ENCODE measurements at places on chromosomes 12 and 14. TPM values are rescaled to one million over a fixed set of nuclear protein-coding genes. Genes with fewer than 3 reads are reported as not detected.

- DNase-seq = no peak
These were observed 16.4 kb upstream of the NUDT4 start for GRCh38 chr12:93361151-93361919.

DNA sequence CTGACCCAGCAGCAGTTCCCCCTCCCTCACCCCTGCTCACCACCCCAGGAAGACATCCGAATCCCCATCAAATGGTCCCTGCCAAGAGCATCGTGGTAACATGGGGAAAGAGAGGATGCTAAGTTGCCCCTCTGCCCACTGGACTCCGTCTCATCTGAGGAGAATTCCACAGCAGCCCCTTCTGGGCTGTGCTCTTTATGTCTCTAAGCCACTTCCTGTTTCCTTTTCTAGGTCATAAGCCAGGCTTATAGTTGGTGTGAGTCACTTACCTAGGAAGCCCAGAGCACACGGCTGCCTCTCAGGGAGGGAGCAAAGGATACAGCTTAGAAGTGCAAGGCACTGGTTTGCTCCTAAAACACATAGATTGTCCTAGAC is 76.0 kb downstream of the VCPKMT start:
- no peak for DNase-seq

GRCh38 chr12:6083601-6084000 is 40.9 kb downstream of the VWF start:
- no peak for DNase-seq

DNA sequence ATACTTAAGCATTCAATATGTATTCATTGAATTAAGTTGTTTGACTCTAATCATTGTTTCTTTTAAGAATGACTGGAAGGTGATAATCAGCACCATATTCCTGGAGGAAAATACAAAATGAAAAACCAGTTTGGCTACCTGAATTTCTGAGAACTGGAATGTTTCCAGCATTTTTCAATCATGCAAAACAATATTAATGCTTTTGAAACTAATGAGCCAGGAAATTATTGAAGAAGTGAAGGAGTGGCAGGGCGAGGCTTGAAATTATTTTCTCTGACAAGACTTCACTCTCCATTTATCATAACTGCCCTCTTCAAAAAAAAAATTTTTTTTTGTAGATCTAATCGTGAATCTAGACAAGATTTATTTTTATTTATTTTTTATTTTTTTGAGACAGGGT is 19.0 kb downstream of the TMEM19 start:
- DNase-seq = no peak

DNA sequence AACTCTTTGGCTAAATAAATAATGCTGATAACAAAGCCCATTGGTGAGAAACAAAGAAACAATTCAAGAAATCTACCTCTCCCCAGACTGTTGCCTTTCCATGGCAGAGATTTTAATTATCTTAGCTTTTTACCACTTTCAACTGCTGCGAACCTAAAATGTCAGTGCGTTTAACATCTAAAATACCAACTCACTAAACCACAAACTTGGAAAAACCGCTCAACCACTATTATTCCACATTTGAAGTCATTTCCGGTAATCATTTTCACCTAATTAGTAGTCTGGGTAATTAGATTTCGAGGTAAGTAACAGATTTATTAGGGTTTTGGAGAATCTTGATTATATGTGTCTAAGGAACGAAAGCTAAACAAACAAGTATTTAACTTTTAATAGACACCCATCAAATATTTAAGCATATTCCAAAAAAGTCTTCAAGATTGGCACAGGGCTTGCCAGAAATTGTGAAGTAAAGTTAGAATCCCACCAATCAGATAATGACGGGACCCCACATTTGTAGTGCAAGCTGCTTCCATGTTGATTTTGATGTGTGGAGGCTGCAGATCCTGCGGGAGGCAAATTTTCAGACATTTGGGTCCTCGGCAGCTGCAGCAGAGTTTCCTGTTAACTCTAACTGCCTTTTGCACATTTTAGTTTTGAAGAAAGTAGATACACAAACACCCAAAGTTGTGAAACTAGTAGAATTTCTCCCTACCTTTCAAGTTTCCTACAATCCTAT is 4.1 kb downstream of the OTX2 start:
- no peak for DNase-seq

- no peak for DNase-seq
These were observed 111.9 kb downstream of the LRRK2 start for GRCh38 chr12:40336573-40337199.

DNA sequence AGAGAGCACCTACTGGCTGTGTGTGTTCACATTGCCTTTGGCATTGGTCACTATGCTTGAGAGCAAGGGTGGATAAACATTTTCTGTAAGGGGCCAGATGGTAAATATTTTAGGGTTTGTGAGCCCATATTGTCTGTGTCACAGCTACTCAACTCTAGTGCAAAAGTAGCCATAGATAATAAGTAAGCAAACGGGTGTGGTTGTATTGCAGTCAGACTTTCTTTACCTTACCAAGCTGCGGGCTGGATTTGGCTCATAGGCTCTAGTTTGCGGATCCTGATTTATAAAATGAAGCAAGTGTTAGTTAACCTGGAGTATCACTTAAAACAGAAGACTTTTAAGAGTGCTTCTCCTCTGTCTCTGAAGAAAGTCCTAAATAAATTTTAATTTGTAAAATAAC is 169.0 kb downstream of the KICS2 start:
- no peak for DNase-seq

DNA sequence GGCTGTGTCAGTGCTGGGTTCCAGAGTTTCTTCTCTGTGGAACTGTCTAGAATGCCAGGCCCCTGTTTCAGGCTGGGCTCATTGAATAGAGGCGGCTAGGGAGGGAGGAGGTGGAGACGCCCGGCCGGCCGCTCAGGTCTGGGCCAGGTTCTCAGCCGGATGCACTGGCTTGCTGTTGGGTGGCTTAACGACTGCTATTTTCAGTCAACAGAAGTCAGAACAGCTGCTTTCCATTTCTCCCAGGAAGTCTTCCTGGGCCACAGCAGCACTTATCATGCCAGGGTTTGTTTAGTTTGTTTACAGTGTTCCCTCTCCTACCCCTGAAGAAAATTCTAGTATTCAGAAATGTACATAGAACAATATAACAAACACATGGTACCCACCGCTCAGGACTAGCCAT is 26.0 kb upstream of the VPS37B start:
- DNase-seq = no peak

GRCh38 chr14:69328317-69328716 is 68.4 kb downstream of the GALNT16 start:
- no peak for DNase-seq

DNA sequence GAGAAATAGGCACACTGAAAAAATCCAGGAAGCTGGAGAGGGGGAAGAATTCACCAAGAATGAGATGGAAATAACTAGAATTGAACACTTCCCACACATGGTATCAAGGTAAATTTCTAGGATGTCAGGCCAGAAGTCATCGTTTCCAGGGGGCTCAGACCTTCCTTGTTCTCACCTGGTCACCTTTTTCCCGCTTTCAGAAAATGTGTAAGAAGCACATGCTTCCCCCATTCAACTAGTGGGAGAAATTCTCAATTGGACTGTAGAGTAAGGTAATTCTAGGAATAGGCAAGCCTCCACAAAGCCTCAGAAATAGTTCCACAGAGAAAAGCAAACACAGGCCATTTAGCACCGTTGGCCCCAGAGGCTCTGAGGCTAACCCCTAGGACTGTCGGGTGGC is 2.8 kb upstream of the PTMS start:
- no peak for DNase-seq

DNA sequence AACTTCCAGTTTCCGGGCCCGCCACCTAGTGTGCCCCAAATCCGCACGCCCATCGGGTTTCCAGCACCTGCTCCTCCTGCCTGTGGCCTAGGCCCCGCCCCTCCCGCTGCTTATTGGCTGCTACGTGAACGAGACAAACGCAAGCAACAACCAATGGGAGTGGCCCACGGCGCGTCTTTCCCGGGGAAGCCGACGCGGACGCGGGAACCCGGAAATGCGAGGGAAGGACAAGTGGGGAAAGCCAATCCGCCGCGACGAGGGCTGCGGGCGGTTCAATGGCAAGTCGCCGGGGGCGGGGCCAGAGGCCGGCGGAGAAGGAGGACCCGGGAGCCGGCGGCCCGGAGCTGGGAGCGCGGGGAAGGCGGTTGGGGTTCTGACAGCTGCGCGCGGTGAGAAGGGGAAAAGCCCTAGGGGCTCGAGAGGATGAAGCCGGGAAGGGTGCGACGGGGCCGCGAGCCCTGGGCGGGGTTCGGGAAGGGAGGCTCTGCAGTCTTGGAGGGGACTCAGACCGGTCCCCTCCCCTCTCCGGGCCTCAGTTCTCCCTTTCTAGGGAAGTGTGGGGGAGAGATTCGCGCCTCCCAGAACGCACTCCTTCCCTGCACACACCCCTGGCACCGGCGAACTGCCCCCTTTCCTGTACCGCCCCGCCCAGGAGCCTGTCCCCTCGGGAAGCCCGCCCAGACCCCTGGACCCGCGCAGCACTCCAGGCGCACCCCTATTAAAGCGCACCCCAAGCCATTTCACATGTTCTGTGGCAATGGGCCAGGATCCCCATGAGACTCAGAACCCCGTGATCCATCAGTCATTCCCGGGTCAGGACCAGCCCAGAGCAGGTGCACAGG is at the start of gene FICD:
Gene FICD (plus strand): TSS at position 305 of the 842 bp plus-strand sequence. CDS start 1,696 bp downstream, outside the sequence.
- DNase-seq = peak; percentile 97

- no peak for DNase-seq
These were observed 121.6 kb downstream of the KTN1 start for GRCh38 chr14:55701638-55702037.

DNA sequence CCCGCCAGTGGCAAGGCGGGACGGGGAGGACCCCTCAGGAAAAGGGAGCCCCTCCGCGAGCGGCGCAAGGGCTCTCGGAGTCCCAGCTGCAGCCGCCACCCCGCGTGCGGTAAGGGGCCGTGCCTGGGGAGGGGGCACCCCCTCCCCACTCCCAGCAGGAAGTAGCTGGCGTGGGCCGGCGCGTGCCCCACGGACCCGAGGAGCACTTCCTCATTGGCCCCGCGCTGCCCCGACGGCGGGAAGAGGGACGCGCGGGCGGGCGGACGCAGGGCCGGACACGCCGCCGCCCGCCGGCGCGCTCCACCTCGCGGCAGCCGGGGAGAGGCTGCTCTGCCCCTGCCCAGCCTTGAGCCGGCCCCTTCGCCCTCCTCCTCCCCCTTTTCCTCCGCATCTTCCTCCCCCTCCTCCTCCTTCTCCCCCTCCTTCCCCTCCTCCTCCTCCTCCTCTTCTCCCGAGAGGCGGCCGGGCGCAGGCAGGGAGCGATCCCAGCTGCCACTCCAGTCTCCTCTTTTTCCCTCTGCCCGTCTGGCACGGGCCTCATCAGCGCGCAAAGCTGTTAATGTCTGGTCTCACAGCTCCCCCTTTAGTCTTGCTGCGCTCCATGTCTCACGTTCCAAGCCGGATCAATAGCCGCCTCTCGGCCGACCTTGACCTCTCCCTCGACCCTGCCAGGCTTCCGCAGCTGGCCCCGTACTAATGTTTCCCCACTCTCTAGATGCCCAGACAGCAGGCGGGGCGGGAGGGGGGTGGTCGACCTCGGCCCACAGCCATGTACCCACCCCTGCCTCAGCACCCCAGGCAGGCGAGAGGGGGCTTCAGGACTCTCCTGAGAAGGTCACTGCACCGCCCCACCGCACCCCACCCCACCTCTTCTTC is 2.6 kb upstream of the BCL11B start:
- DNase-seq = peak; percentile 77

DNA sequence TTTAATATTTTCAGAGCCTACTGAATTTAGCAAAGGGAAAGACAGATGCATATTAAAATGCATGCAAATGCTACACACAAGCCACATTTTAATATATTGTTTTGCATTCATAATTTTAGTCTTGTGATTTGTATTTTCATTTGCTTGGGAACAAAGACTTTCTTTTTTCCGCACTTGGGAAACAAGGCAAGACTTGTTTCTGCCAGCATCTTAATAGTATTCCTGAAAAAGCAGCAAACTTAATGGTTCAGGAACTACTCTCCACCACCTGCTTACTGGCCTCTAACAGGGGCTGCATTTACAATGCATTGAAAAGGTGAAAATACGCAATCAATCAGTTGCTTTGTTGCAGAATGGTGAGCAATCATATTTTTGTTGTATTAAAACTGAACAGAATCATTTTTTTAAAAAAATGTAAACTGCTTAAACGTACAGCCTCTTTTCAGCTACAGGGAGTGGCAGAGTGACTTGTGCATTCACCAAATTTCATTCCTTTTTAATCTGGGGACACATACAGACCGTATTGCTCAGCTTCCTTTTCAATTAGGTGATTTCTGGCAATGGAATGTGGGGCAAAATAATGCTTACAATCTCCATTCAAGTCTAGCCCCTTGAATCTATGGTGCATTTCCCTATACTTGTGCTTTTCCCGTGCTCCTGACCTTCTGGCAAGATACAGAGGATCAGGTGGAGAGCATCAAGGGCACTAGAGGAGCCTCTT is 144.1 kb upstream of the BTG1 start:
- DNase-seq = no peak

GRCh38 chr12:25859976-25860375 is 98.5 kb upstream of the RASSF8 start:
- DNase-seq = no peak

- no peak for DNase-seq
These were observed 1.4 kb downstream of the LRTM2 start for GRCh38 chr12:1821805-1822204.

DNA sequence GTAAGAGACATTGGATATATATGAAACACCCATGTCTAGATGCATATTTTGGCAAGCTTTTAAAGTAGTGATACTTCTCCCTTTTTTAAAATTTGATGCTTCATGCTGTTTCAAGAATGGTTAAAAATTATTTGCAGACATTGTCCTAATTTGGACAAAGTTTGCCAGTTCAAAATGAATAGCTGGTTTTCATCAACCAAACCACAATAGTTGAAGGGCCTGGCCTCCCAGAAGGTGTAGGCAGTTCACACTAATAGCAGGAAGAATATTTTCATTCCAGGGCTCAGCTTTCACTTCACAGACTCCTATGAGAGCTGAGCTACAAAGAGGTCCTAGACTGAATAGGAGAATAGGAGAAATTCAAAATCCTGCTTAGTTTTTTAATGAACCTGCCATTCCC is 78.7 kb downstream of the STXBP6 start:
- DNase-seq = no peak

DNA sequence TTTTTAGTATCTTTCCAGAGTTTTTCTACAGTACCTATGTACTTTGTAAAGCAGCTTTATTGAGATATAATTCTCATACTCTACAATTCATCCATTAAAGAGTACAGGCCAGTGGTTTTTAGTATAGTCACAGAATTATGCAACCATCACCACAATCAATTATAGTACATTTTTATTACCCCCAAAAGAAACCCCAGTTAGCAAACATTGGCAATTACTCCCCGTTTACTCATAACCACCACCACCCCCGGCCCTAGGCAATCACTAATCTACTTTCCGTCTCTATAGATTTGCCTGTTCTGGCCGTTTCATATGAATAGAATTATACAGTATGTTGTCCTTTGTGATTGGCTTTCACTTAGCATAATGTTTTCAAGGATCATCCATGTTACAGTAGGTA is 119.8 kb downstream of the KICS2 start:
- no peak for DNase-seq

GRCh38 chr14:105155071-105155651 is 13.4 kb downstream of the JAG2 start:
- no peak for DNase-seq

Gene APEX1
- polyA plus RNA-seq = 343 TPM

Gene CPNE6
- polyA plus RNA-seq = not detected

Gene SERPINA10
- polyA plus RNA-seq = 0.29 TPM

Gene OTX2
- polyA plus RNA-seq = not detected

Gene MGP
- polyA plus RNA-seq = 422 TPM

Gene NEUROD4
- polyA plus RNA-seq = not detected

Gene OR4E2
- not detected for polyA plus RNA-seq

Gene MUCL1
- not detected for polyA plus RNA-seq

Gene ST8SIA1
- 5.5 TPM for polyA plus RNA-seq

All from left renal pelvis (tissue), 4 donors.